Nephron progenitor cell (in vitro differentiated cells): ENCODE measurements at places on chromosomes 6 and 20.

DNA sequence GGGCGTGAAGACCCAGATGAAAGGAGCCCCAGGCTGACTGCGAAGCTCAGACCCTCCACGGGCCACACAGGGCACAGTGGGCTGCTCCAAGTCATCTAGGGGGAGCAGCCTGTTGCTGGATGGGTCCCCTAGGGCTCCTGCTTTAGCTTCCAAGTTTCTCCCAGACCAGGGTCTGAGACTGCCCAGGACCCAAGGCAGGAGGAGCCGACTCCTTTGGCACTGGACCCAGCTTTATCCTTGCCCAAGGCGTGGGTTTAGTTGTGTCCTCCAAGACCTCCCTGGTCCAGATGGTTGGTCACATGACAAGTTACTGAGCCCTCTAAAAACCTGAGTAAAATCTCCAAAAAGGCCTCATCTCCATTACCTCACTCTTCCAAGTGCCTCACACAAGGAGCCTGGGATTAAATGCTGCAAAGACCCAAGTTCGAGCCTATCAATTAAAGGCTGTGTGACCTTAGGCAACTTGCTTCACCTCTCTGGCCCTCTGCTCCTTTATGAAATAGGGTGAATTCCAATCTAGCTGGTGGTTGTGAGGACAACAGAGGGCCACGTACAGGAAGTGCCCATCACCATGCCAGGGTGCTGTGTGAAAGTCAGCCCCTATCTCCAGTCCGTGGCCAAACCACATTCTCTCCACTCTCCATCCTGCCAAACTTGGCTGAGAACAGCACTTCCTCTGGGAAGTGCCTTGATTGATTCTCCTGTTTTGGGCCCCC lies 2.5 kb downstream of the NECAB3 start:
- DNase-seq: no peak

GRCh38 chr6:124989136-124989983 lies 27.1 kb downstream of the RNF217 start:
- DNase-seq: no peak

GRCh38 chr6:63923139-63923739 lies 287.6 kb downstream of the PHF3 start:
- no peak for DNase-seq

- DNase-seq: no peak
These were observed 225.7 kb downstream of the HAO1 start for GRCh38 chr20:7714549-7714948.

- no peak for DNase-seq
These were observed 288.1 kb upstream of the SUPT3H start for GRCh38 chr6:45665859-45666258.

- no peak for DNase-seq
These were observed 426.9 kb upstream of the JARID2 start for GRCh38 chr6:14819001-14819400.
